ENCODE measurements at places on chromosomes 2 and 18.

DNA sequence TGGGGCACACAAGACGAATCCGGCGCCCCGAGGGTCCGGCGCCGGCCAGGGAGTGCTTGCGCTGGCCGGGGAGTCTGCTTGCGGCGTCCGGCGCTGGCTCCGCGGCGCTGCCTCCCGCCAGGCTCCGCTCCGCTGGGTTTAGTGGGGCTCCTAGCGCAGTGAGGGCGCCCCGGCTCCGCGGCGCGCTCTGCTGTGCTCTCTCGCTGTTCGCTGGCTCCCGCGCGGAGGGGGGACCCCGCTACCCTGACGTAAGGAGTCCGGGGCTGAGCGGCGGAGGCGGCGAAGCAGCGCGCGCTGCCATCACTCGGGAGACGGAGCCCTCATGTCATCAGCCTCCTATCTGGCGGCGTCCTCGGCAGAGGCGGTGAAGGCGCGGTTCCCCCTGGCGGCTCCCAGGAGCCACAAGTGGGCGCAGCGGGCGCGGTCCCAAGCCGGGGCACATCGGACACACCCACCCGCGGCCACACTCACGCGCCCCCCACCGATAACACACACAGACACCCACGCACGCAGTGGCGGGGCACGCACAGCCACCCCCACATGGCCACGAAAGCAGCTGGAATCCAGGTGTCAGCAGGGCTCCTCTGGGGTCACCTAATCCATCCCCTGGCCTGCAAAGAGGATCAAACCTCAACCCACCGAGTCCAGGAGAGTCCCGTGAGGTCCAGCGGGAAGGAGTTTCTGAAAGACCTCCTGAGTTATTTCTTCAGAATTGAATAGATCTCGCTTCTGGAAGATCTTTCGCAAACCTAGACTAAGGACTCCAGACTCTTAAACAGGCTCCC is at the start of gene C1QL2:
C1QL2 (minus strand) TSS at position 189 of the 785 bp plus-strand sequence. CDS start 482 bp downstream, outside the sequence.
- no peak for DNase-seq

DNA sequence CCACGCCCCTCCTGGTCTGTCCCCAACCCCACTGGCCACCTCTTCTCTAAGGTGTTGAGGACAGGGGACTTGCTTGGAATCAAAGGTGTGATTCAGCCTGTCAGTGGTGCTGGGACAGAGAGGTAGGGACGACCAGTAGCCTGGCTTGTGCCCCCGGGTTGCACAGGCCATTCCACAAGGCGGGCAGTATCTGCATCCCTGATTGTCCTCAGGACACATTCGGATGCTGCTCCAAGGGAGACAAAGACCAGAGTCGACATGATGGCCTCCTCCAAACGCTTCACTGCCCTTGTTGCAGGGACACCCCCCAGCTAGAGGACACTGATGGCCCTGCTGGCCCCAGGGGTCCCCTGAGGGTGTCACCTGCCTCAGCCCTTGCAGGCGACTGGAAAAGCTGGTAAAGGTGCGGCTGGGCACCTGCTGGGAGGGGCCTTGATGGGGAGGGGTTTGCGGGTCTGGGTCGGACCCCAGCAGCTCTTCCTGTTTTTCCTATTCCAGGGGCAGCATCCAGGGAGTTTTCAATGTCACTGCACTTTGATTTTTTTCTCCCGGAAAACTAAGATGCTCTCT is 98.0 kb downstream of the PTGR3 start:
- DNase-seq, result no peak

GRCh38 chr2:215635788-215636139 is 199.9 kb upstream of the FN1 start:
- DNase-seq, result no peak

DNA sequence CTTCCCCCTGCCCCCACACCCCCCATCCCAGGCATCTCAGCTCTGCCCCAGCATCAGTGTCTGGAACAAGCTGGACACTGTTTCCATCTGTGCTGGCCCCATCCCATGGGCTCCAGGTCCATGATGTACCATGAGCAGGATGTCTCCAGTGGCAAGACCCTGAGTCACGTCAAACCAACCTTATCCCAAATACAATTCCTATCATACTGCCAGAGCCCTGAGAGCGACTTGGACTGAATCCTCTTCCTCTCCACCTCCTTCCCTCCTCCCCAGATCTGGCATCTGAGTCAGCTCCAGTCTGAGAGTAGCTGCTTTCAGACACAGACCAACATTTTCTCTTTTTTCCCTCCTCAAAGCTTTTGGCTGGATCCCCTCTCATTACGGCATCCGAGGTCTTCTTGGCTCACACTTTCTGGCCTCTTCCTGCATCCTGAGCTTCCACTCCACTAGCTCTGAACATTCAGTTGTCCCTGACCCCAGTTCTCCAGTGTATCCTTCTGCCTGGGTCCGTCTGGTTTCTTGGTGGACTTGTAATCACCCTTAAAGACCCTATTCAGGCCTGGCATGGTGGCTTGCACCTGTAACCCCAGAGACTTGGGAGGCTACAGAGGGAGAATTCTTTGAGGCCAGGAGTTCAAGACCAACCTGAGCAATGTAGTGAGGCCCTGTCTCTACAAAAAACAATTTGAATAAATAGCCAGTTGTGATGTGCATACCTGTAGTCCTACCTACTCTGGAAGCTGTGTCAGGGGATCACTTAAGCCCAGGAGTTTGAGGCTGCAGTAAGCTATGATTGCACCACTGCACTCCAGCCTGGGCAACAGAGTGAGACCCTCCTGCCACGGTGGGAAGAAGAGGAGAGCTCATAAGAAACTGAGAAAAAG is 68.3 kb downstream of the ACKR3 start:
- no peak for DNase-seq

GRCh38 chr2:120444691-120445240 is 98.8 kb downstream of the INHBB start:
- DNase-seq, result no peak

DNA sequence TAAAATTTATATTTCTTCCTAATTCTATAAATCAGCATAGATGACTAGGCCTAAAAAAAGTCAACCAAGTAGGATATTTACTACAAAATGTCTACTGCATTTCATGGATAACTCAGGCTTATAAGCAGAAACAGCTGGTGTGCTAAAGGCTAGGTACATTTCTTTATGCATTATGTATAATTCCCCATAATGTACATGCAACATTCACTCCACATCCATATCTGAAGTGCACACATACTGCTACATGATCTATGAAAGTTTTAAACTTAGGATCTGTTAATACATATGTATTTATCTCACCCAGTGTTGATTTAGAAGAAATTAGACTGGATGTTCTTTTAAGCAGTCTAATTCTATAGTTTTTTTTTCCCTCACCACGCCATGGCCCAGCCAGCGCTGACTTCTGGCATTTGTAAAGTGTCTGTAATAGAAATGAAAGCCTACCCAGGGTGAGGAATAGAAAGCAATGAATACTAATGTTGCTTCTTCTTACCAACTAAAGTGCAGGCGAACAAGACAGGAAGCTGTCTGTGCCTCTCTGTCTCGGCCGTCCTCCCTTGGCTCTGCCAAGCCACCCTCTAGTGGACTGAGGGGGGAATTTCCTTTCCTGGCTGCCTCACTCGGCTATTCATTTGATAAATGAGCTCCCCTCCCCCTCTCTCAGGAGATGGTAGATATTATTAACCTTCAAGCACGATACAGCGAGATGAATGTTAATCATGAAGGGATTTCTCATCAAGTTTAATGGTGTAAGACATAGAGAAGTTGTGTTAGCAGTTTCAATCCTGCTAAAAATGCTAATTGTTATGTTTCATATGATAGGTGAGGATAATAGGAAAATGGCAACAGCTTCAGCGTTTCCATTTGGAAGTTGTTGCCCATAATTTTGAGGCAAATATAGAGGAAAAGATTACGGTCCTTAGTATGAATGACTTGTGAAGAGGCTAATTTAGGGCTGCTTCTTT is 384.5 kb downstream of the MTX2 start:
- no peak for DNase-seq

- no peak for DNase-seq
These were observed 52.6 kb downstream of the NCK2 start for GRCh38 chr2:105797298-105797819.

GRCh38 chr2:142868229-142868762 is 9.2 kb upstream of the KYNU start:
- no peak for DNase-seq

DNA sequence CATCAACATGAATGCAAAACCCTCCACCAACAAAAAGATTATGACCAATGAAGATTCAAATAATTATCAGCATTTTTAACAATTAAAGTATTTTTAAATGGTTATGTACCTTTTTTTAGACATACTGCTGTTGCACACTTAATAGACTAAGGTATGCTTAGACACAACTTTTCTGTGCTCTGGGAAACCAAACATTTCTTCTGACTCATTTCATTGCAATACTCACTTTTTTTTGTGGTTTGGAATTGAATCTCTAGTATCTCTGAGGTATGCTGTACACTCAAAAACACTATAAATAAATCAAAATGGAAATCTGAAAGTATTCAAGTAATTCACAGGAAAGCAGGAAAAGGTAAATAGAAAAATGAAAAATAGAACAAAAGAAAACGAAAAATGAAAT is 247.9 kb upstream of the POU3F3 start:
- DNase-seq, result no peak

GRCh38 chr2:28419443-28420270 is 27.0 kb downstream of the FOSL2 start:
- DNase-seq, result no peak

DNA sequence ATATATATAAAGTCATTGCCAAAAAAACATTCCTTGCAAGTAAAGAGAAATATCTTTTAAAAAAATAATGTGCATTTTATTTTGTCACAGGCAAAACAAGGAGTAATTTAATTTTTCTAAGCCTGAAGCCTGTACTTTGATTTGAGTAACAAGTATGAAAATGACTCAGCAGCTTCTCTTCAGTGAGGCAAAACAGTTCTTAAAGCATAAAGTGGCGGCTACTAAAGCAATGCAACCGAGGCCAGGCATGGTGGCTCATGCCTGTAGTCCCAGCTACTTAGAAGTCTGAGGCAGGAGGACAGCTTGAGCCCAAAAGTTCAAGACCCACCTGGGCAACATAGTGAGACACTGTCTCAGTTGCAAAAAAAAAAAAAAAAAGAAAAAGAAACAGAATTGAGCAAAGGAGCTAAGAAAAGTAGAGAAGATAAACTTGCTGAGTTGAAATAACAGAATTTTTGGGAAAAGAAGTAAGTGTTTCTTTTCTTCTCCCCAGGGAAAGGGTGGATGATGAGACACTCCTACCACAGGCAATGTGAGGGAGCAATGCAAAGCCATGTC is 29.6 kb downstream of the DOK1 start:
- no peak for DNase-seq

DNA sequence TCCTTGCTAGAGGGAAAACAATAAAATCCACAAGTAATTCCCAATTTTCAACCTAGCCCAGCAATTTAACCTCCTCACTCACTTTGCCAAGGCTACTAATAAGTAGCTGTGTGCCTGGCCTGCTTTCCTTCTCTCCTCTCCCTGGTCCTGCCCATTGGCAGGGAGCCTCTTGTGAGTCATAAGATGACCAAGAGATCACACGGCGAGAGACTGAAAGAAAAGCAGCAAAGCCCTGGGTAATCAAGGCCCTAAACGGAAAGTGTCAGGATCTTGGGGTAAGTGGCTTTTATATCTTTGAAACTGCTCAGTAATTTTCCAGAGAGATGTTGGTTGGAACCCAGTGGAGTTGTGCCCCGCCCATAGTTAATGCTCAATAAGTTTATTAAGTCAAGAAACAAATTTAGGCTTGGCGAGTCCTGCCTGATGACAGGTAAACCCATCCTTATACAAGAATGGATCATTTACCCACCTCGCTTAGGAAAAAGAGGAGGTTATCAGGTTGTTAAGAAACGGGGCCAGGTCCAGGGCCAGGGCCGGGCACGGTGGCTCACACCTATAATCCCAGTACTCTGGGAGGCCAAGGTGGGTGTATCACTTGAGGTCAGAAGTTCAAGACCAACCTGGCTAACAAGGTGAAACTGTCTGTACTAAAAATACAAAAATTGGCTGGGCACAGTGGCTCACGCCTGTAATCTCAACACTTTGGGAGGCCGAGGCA is 10.0 kb upstream of the ADAM17 start:
- no peak for DNase-seq

GRCh38 chr2:150485114-150485870 is 2.2 kb downstream of the RND3 start:
- no peak for DNase-seq

- DNase-seq, result no peak
These were observed 45.9 kb upstream of the AAK1 start for GRCh38 chr2:69689466-69689865.

GRCh38 chr18:29821544-29821943 is 1221.0 kb downstream of the DSC3 start:
- DNase-seq, result no peak

DNA sequence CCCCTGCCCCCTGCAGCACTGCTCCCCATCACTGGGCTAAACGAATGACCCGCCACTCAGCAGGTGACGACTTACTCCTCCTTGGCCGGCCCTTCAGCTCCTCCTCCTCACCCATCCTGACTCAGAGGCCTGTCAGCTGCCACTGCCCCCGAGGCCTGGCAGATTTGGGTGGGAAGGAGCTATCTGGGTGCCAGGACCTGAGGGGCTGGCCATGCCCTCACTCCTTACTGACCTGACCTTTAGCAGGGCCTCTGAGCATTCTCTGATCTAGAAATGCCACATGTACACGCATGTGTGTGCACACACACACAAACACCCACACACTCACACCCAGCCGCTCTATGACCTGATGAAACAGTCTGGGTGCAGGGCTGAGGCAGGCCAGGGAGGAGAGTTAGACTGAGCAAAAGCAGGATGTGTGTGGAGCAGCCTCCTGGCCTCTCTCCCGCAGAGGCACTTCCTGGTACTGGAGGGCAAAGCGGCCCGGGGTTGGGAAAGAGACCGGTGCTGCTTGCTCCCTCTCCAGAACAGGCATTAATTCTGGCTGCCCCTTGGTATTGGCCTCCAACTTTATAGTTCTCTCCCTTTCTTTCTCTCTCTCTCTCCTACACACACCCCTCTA is 68.0 kb downstream of the ZFP36L2 start:
- DNase-seq, result no peak

DNA sequence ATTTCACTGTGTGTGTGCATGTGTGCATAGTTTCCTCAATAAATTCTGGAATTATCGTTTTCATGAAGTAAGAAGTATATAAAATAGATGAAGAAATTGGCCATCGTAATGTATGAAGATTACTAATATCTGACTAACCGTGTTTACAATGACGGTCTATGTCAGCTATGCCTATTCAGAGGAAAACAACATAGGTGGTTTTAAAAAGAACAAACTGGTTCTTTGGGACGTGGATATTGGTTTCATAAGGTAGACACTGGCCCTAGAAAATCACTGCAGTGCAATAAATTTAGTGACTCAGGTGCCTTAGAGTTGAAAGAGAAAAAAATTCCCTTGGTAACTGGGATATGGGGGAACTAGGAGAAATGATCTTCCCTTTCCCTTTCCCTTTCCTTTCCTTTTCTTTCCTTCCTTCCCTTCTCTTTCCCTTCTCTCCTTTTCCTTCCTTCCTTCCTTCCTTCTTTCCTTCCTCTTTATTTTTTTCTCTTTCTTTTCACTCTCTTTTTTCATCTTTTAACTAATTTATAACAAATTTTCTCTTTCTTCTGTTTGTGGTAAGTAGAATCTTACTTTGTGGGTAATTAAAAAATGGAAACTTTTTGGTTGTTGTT is 36.4 kb downstream of the MAP2 start:
- no peak for DNase-seq

- no peak for DNase-seq
These were observed 51.3 kb upstream of the TANC1 start for GRCh38 chr2:158917121-158917520.

- DNase-seq, result no peak
These were observed 9.6 kb downstream of the IL1B start for GRCh38 chr2:112827009-112827408.

Measured in stimulated activated CD8-positive, alpha-beta memory T cell treated with anti-CD3 and anti-CD28 coated beads, Interleukin-15, amount 100 ng/mL, for 1 hour (primary cell).